Head of caudate nucleus (tissue), 42 donors: ENCODE measurements at places on chromosomes 1 and 21.

GRCh38 chr1:201300641-201301040 is 17.3 kb downstream of the PKP1 start:
- no peak for DNase-seq

GRCh38 chr21:21230672-21231071 is 232.5 kb downstream of the NCAM2 start:
- no peak for DNase-seq

DNA sequence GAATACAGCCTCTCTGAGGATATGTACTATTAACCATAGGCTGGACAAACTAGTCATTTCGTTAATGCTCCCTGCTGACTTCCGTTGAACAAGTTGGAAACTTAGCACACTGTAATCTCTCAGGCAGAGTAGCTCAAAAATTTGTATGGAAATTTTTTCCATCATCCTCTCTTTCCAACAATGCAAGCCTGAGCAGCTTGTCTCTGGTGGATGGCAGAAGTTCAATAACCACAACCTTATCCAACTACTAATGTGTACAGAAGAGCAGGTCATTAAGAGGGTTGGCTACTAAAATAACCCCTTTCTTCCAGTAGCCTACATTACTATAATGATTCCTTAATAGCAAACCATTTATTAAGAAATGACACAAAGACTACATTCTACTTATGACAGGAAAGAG is 262.3 kb downstream of the NFIA start:
- no peak for DNase-seq

DNA sequence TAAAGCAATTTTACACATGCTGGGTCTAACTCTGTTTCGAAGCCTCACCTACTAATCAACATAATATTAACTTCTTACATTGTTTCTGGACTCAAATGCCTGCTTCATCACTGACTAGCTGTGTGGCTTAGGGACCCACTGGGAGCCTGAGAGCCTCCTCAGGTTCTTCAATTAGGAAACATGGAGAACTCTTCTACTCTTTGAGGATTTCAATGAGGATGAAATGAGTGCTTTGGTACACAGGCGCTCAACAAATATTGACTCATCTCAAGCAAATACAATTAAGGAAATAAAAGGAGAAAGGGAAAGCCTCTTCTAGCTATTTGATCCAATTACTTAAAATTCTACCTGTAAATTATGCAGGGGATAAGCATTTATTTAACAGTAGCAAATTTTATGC is 84.4 kb upstream of the JAK1 start:
- DNase-seq, result no peak

DNA sequence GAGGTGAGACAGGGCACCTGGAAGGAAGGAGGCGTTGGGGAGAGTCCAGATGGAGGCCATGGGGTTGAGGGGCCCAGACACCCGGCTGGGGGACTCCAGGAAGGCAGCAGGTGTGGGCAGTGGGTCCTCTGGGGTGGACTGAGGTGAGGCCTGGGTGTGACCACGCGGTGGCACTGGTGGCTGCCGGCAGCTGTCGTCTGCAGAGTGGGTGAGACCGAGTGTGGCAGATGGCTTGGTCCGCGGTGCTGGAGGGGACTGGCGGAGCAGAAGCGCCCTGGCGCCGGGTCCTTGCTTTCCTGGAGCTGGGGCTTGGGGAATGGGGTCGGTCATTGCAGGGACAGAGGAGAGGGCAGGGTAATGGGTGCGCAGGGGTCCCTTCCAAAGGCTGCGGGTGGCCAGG is 12.5 kb downstream of the AGRN start:
- DNase-seq, result no peak

- DNase-seq, result no peak
These were observed 1115.1 kb downstream of the PLA2G4A start for GRCh38 chr1:187943606-187944403.

GRCh38 chr1:236113324-236114032 is 28.9 kb upstream of the GPR137B start:
- DNase-seq, result no peak

DNA sequence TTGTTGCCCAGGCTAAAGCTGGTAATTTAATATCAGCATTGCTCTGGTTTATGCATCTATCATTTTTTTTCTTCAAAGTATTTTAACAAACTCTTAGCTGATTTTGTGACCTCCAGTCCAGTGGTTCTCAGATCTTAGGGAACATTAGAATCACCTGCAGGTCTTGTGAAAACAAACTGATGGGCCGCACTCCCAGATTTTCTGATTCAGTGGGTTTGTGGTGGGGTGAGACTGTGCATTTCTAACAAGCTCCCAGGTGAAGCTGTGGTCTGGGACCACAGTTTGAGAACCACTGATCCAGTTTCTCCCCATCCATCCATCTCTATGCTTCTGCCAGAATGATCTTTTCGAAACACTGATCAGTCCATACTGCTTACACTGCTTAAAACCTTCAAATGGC is 305.7 kb upstream of the USP24 start:
- DNase-seq, result no peak

GRCh38 chr1:169112241-169112640 is 5.8 kb downstream of the ATP1B1 start:
- DNase-seq, result no peak

GRCh38 chr1:178238722-178239510 is 145.0 kb downstream of the RASAL2 start:
- DNase-seq, result no peak

DNA sequence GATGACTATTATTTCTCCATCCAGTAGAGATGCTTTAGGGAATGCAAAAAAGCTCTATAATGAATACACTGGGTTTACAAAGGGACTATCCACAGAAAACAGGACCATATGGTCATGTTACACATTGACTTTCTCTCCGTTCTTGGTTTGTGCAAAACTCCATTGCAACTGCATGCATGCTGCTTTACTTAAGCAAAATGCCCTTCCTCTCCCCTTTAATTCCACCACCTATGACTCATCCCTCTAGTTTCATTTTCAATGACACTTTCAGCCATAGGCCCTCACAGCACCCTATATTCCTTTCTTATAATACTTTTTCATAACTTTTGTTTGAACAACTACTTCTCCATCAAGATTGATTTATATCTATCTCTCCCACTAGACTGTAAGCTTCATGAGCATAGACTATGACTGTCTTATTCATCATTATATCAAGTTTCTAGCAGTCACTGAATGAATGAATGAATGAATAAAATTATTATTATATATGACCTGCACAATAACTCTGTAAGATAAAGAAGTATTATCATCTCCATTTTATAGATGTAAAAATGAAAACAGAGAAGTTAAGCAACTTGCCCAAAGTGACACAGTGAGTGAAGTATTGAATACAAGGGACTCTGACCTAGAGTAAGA is 248.9 kb downstream of the PLPP3 start:
- no peak for DNase-seq

GRCh38 chr1:159868766-159869165 is 6.3 kb upstream of the VSIG8 start:
- DNase-seq, result no peak

- no peak for DNase-seq
These were observed 1.2 kb downstream of the PPP1R8 start for GRCh38 chr1:27831568-27832410.

DNA sequence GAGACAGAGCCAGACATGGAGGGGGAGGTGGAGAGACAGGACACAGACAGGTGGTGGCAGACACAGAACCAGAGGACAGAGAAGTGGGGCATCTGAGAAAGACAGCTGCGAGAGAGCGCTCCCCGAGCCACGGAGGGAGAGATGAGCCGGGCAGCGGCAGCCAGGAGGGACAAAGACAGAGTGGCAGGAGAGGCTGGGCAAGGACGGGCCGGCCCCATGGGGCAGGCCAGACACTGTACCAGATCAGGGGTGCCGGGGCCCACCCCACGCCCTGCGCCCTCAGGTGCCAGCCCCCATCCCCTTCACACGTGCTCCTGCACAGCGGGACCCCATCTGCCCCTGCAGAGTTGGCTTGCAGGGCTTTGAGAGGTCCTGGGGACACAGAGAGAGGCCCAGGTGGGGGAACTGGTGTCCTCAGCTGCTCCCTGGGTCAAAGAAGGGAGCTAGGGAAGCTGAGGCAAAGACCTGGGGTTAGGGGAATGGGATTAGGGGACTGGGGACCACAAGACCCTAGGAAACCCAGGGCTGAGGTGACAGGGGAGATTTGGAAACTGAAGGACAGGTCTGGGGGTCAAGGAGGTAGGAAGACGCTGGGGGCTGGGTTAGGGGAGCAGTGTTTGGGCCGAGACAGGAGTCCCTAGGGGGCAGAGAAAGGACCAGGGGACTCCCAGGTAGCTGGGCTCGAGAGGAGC is 643 bp downstream of the FNDC5 start:
- no peak for DNase-seq

- DNase-seq, result no peak
These were observed 48.5 kb downstream of the SCCPDH start for GRCh38 chr1:246772686-246773085.

DNA sequence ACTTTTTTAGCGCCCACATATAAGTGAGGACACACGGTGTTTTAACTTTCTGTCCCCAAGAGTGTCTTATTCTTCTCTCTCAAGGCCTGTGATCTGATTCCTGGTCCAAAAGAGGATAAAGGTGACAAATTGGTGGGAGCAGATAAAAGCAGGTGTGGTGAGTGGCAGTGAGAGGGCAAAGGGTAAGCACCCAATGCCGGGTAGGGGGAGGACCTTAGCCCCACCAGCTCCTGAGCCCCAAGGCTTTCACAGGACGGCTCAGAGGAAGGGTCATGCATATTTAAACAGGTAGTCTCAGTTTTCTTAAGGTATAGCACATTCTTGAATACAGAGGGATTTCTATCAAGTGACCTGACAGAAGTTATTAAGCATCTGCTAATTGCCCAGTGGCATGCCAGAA is 19.6 kb downstream of the LBR start:
- DNase-seq, result no peak

- DNase-seq, result no peak
These were observed 90.8 kb upstream of the SLC2A1 start for GRCh38 chr1:43049481-43049880.
